ENCODE measurements at places on chromosomes 13 and 19.

- DNase-seq: no peak
Measured at GRCh38 chr13:42047561-42048341, 697 bp upstream of the DGKH start.

DNA sequence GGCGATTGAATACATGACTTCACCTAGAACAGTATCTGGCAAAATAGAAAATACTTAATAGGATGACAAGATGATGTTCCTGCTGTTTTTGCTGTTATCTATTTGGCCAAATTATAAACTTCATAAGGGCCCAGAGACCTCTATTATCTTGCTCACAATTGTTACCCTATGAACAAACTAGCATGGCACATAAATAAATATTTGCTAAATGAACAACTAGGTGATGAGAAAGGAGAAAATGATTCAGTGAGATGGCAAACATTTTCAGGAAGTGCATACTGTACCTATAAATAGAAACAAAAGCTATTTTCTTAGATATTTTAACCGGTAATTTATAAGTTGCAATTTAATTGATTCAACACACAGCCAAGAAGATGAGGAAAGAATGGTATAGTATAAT lies 78.4 kb downstream of the FAM216B start:
- DNase-seq: no peak

DNA sequence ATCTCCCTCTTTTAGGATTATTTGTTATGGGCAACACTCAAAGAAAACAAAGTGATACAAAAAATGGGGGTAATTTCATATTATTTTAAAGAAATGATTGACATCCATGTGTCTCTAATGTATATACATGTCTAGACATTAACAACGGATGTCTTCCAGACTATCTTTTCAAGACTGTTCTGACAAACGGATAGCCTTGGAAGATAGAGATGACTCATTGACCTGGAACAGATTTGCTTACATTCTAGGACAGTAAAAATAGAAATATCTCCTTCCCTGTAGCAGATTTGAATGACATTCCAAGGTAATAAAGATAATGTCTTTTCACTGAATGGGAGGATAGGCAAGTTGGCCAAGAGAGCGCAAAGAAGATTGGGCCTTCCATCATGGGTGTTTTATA lies 26.2 kb upstream of the SLITRK6 start:
- no peak for DNase-seq

- no peak for DNase-seq
Measured at GRCh38 chr13:21420706-21421105, 38.4 kb downstream of the ZDHHC20 start.

DNA sequence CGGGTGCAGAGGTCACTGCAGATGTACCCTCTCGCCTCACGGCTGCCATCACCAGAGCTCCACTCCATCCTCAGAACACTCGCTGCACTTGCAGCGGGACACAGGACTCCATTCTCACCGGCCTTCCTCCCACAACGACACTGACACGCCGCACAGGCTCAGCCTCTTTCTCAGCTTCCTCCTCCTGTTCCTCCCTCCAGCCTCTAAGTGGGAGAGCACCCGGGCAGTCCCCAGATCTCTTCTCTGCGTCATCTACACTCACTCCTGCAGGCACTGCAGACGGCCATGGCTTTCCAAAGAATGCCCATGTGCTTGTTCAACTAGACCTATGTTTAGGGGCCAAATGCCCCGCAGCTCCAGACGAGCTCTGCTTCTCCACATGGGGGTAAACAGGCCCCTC lies 14.3 kb upstream of the FKRP start:
- no peak for DNase-seq

DNA sequence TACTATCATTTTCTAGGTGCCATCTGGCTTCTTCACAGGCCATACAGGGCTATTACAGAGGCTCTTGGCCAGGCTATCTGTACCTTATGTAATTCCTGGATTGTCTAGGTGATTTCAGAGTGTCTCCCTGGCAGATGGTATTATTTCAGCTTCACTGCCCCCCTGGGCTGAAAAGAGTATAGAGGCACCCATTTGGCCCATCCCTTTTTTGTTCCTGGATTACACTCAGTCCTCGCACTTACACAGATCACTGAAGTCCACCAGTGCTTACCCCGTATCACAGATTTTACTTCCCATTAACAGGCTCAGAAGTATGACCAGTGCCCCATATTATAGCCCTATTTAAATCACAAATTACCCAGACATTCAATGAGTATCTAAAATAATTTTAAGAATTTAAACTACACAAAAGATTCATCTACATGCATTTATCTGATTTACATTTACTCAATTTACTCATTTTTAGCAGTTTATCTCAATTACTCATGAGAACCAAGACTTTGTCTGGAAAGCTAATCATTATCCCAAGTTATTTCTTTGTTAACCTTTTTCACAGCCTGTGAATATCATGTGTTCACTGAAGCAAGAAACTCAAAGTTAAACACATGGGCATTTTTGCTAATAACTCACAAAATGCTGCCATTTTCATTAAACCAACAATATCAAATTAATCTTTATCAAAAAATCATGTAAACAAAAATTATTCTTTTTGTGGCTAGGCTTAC lies 121.0 kb downstream of the PCDH20 start:
- no peak for DNase-seq

- no peak for DNase-seq
Measured at GRCh38 chr13:81770868-81771505, 1430.1 kb upstream of the SPRY2 start.

GRCh38 chr13:23469951-23470421 lies 36.5 kb upstream of the SACS start:
- no peak for DNase-seq

Measured in glomerular endothelial cell (primary cell).